ENCODE measurements at places on chromosomes 2 and 18.
A peak's percentile ranks its signal among the peaks of the same experiment; 100 is the strongest.

DNA sequence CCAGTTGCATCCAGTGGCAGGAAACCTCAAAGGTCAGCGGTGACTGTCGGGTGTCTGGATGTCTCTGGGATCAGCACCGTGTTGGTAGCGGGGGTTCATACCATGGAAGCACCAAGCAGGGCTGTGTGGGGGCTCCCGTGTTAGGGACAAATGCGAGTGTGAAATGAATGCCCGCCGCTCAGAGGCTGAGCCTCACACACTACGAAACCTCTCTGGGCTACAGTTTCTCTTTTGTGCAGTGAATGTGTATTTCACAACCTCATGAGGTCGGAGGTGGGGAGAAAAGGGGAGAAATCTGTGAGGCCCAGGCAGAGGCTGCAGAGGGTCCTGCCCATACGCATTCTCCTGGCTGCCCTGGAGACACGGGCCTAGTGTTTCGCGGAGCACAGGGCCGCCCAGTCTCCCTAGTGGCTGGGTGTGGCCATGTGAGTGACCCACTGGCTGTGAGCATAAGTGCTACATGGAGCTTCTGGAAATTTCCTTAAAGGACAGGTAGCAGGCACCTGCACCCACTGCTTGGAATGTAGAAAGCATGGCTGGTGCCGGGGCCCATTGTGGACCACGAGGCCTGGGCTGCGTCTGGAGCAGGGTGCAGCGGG, 138.0 kb upstream of the GLI2 start:
- no peak for DNase-seq

GRCh38 chr18:4433717-4434116, 21.4 kb downstream of the DLGAP1 start:
- no peak for DNase-seq

DNA sequence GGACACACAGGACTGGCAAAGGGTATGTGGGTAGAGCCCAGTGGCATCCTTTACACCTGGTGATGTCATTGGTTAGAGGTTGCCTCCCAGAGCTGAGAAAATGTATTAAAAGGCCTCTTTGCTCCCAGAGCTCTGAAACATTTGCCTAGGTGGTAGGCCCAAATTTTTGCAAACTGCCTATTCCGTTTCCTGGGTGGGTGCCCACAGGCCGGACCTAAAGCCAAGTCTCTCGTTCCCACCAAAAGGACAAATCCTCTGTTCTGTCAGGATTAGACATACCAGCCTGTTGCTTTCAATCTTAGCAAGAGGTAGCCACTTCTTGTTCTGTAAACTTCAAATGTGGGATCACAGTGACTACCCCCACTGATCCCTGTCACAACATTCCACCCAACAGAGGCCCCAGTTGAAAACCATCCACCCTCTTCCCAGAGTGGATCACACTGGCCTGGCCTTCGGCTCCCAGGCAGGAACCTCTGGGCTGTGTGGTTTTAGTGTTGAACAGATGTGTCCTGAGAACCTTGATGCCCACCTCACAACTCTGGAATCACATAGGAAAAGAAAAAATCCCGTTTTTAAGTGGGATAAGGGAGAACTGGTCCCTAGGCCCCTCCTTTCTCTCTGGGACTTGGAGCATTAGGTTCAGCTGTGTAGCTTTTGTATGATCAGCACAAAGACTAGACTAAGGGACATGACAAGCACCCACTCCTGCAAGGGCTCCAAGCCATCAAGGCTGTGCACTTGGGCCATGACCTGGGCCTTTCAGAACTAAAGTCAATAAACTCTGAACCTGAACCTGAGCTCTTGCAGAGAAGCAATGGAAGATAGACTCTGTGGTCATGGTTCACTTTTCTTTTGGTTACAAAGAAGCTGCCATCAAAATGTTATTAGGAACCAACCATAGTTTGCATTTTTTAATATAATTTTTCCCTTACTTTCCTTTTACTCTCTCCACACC, 211.3 kb downstream of the CYP26B1 start:
- DNase-seq = no peak

DNA sequence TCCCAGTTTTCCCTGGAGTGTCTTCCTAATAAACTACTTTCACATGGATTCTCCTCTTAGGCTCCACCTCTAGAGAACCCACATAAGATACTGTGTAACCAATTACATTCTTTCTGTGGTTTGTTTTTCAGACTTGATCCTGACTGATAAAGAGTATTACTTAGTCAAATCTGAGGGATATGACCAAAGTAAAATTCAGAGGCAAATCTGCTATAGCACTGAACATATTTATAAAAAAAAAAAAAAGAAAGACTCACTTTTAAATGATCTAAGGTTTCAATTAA, 13.9 kb downstream of the CKAP2L start:
- DNase-seq = no peak

DNA sequence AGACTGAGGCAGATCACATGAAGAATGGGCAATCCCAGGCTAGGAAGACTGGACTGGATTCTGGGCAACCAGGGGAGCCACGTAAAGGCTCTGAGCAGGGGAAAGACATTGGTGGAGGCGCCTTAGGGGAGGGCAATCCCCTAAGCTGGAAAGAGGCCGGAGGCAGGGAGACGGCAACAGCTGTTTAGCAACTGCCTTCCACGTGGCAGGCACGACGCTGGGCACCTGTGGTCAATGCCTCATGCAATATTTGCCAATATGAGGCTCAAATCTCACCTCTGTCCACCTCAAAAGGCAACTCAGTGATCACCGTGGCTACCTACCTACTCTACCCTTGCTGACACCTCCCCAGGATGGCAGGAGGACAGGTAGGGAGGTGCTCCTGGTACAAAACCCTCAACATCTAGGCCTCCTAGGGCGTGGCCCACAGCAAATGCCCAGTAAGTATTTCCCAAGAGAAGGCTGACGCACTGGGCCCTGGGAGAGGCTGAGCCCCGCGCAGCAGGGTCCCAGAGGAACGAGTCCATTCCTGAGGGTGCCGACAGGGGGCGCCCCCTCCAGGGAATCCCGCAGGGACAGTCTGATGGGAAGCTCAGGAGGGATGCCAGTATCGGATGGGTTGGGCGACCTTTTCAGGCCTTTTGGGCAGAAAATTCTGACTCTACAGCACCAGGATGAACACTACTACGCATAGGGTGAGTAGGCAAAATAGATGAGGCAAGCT, 8.9 kb downstream of the BOLA3 start:
- no peak for DNase-seq

- no peak for DNase-seq
These were observed 49.6 kb downstream of the SMIM21 start for GRCh38 chr18:75377926-75378325.

GRCh38 chr2:144040834-144041233, 479.1 kb downstream of the ZEB2 start:
- no peak for DNase-seq

- no peak for DNase-seq
These were observed 209.2 kb downstream of the ARL4C start for GRCh38 chr2:234287650-234288049.

DNA sequence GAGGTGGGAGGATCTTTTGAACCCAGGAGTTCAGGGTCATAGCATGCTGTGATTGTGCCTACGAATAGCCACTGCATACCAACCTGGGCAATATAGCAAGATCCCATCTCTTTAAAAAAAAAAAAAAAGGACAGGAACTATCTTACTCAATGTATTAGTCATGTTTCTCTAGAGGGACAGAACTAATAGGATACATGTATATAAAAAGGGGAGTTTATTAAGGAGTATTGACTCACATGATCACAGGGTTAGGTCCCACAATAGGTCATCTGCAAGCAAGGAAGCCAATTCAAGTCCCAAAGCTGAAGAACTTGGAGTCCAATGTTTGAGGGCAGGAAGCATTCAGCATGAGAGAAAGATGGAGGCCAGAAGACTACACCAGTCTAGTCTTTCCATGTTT, 18.8 kb upstream of the CASP10 start:
- no peak for DNase-seq

DNA sequence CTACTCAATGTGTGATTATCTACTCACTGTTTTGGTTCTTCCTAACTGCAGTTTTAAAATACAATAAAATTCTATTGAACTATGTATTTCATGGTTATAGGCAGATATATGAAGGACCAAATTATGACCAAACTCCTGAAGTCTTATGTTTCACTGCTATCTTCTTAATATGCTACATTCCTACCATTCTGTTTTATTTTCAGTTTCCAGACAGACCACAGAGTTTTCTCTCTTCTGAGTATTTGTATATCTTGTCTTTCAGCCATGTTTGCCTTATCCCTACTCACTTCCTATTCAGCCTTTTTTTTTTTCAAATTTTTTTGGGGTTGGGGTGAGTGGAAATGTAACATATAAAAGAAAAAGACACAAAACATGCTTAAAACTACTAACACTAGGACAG, 6.3 kb downstream of the RFTN2 start:
- DNase-seq = no peak

GRCh38 chr2:176432434-176432833, 163.2 kb downstream of the MTX2 start:
- DNase-seq = no peak

DNA sequence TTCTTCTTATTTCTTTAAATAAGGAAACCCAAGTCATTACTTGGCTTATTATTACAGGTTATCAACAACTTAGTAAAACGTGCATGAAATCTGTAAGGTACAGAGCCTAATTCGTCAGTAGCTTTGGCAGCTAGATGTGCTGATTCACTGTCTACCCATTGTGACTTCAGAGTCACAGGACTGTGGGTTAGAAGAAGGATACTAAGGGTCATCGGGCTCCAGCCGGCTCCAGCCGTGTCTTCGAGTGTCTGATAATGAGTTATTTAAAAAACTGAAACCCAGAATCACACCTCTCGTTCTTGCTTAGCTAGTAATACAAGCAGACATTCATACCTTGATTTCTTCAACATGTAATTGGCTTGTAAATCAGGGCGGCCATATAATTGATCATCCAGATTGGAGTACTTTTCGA, 170.5 kb downstream of the FMNL2 start:
- DNase-seq = no peak

DNA sequence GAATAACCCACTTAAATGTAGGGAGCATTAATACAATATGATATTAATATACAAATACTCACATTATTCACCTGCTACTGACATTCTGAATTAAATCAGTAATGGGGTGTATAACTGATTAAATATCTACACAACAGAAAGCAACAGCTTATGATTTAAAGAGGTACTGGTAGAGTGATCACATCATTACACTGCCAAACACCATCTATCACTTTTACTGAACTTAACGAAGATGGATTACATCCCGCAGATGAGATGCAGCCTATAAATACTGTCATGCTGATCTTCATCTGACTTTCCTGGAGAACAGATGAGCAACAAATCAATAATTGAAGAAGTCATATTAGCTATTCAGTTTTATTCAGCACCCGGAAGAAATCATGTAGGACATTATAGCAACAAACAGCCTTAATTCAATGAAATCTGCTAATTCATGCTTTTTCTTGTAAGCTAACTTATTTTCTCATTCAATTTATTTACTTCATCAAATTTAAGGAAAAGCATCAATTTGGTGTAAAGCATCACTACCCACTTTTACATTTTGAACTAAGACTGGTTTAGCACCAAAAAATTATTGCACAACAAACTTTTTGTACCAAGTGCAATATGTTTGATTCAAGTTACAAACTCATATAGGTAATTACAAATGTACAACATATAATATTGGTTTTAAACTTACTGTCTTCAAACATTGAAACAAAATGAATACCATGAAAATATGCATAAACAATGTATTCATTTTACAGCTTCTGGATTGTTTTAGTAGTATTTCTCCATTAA, 1509.0 kb downstream of the LRP1B start:
- no peak for DNase-seq

- no peak for DNase-seq
These were observed 61.3 kb downstream of the DDX18 start for GRCh38 chr2:117875786-117876185.

GRCh38 chr2:96739633-96740428, at the start of gene LMAN2L:
Gene LMAN2L, minus strand, starts transcription at chr2:96740064. Its CDS starts 24 bp downstream, at chr2:96740040.
- DNase-seq = peak; percentile 98

DNA sequence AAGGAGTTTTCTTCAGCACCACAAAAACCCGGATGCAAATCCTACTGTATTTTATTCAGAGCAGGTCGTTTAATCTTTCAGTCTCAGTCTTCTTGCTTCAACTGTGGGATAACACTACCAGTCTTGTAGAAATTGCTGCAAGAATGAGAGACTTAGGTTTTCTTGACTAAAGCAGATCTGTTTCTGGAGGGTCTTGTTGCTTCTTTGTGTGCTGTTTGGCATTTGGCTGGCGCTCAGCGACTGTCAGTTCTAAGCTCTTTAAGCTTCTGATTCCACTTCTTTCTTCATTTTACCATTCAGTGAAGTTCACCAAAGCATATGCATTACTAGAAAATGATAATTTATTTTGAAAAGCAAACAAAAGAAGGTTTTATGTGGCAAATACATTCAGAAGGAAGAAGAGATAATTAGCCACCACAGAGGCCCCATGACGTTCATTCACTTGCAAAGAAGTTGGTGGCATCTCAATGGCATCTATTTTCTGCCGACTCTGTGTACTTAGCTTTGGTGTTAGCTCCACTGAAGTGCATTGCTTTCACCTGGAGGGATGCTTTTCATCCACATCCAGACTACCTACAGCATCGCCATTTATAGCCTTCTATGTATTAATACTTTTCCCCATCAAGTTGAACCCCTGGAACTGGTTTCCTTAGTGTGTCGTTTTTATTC, 53.7 kb downstream of the TRIB2 start:
- DNase-seq = no peak

DNA sequence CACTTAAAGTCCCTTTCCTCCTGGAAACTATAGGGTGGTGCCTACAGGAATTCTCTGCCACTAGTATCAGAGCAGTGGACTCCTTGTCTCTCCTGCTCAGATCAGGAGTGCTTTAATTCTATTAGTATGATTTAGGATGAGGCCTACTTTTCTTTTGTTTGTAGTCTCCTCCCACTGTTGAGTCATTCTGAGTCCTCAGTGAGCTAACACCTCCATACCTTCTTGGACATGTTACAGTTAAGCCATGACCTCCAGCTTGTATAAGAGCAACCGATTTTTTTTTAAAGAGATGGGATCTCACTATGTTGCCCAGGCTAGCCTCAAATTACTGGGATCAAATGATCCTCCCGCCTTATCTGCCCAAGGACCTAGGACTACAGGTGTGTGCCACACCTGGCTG, 48.7 kb upstream of the OTOF start:
- DNase-seq = no peak

DNA sequence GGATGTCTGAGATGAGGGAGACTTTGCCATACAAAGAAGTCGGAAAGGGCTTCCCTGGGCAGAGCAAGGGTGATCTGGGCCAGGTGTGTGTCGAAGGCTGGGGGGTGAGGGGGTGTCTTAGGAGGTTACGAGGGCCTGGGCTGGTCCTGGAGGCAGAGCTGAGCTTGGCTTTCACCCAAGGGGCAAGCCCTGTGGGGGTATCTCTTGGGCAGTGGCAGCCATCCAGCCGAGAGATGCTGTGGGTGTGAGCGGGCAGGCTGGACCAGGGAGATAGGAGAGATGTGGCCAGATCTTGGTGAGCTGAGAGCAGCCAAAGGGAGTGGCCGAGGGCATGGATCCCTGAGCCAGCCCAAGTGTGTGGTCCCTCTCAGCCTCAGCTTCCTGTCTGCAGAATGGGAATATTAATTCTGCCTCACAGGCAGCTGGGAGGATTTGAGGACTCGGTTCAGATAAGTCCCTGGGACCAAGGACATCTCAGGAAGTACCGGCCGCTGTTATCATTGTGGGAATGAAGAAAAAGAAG, 33.0 kb downstream of the MAL start:
- no peak for DNase-seq

GRCh38 chr2:177578454-177578853, 185.9 kb downstream of the AGPS start:
- no peak for DNase-seq
